ENCODE measurements at places on chromosomes 7 and 10. TPM values are rescaled to one million over a fixed set of nuclear protein-coding genes. Genes with fewer than 3 reads are reported as not detected.

PIP gene
- total RNA-seq, result 0.47 TPM

TMEM176B gene
- total RNA-seq, result 345 TPM

AMPH gene
- 1.2 TPM for total RNA-seq

RSPH10B gene
- 0.79 TPM for total RNA-seq

PCLO gene
- 12.0 TPM for total RNA-seq

SPDYE16 gene
- total RNA-seq, result 0.31 TPM

EMX2 gene
- 82.8 TPM for total RNA-seq

GLI3 gene
- total RNA-seq, result 11.1 TPM

OPN1SW gene
- total RNA-seq, result not detected

OGDHL gene
- 82.8 TPM for total RNA-seq

GIMAP4 gene
- total RNA-seq, result 61.4 TPM

NUTM2A gene
- 1.5 TPM for total RNA-seq

FFAR4 gene
- total RNA-seq, result 1.0 TPM

CACNA2D1 gene
- total RNA-seq, result 18.3 TPM

ASAH2 gene
- 1.3 TPM for total RNA-seq

PLPP4 gene
- total RNA-seq, result 6.4 TPM

ACHE gene
- 3.6 TPM for total RNA-seq

All from kidney (tissue), 22 donors.